ENCODE measurements at places on chromosomes 11 and 22. TPM values are rescaled to one million over a fixed set of nuclear protein-coding genes. Genes with fewer than 3 reads are reported as not detected.

MGAT3 gene
- polyA plus RNA-seq: 6.8 TPM

KCNJ1 gene
- polyA plus RNA-seq: not detected

SMIM35 gene
- not detected for polyA plus RNA-seq

FGF19 gene
- polyA plus RNA-seq: not detected

TTLL1 gene
- polyA plus RNA-seq: 3.9 TPM

NRIP3 gene
- polyA plus RNA-seq: 0.25 TPM

CCDC87 gene
- polyA plus RNA-seq: 0.08 TPM

ALKBH3 gene
- polyA plus RNA-seq: 40.0 TPM

TCP11L1 gene
- polyA plus RNA-seq: 10.6 TPM

DBX1 gene
- not detected for polyA plus RNA-seq

KCTD17 gene
- polyA plus RNA-seq: 15.3 TPM

- no peaks in the 10 kb centered on the region for H3K36me3 ChIP-seq
- H3K27ac ChIP-seq: peak overlapping the region; percentile 100
- no peak for DNase-seq
- H3K27me3 ChIP-seq: no peaks in the 10 kb centered on the region
- H3K4me1 ChIP-seq: peaks cover 2% of the 10 kb centered on the region
Measured at GRCh38 chr11:5625281-5625680, 480 bp downstream of the TRIM34 start.

DNA sequence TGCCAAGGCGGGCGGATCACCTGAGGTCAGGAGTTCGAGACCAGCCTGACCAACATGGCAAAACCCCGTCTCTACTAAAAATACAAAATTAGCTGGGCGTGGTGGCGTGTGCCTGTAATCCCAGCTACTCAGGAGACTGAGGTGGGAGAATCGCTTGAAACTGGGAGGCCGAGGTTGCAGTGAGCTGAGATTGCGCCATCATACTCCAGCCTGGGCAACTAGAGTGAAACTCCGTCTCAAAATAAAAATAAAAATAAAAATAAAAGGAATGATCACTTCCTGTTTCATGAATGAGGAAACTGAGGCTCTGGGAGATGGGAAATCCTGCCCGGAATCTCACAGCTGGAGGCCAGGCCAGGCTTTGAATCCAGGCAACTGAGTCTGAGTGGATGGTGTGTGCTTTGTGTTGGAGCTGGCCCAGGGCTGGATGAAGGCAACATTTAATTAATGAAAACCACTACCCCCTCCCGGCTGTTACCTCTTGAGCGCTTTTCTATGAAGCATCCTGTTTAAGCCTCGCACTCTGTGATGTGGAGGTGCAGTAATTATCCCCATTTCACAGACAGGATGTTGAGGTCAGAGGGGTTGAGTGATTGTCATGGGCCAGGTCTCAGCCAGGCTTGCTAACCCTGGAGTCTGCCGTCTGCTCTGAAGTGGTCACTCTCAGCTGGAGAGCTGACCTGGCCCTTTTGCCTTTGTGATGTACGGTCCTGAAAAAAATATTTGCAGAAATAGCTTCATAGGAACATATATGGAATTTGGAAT is 27.8 kb downstream of the LRP5 start:
- no peaks in the 10 kb centered on the region for H3K27me3 ChIP-seq
- H3K4me1 ChIP-seq: peaks cover 12% of the 10 kb centered on the region
- H3K27ac ChIP-seq: no peak overlapping the region
- H3K4me3 ChIP-seq: no peak overlapping the region

DNA sequence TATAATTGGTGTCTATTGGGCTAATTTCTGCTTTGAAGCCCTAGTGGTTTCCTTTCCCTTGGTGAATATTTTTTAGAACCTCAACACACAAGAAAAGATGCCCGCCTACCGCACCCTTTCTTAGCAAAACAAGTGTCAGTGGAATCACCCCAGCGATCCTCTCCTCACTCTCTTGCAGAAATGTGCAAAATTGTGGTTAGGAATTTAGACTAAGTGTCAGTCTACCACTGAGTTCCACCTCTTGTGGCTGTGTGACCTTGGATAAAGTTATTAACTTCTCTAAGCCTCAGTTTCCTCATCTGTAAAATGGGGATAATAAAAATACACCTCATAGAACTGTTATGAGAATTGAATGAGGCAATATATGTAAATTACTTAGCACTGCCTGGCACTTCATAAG is 5.3 kb upstream of the JAML start:
- H3K27ac ChIP-seq: no peak overlapping the region
- DNase-seq: no peak
- H3K4me1 ChIP-seq: peaks cover 26% of the 10 kb centered on the region
- H3K36me3 ChIP-seq: no peaks in the 10 kb centered on the region
- no peaks in the 10 kb centered on the region for H3K27me3 ChIP-seq

DNA sequence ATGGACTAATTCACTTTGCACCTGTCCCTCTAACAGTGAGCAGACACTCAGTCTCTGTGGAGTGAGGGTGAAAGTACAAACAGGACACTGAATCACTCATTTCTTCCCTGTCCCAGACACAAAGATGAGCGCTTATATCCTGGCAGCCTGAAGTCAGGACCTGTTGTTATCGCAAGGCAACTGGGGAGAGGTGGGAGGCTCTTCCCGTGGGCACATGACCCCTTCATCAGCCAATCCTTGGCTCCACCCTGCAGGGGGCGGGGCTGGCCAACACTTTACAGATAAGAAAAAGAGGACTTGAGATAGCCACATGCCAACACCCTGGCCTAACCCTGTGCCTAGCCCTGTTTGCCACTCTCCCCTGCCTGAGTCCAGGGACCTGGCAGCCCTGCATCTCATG is 29.5 kb upstream of the TESMIN start:
- peaks cover 7% of the 10 kb centered on the region for H3K36me3 ChIP-seq
- no peak for DNase-seq
- no peak overlapping the region for H3K27ac ChIP-seq
- H3K27me3 ChIP-seq: no peaks in the 10 kb centered on the region
- no peak overlapping the region for H3K4me3 ChIP-seq

GRCh38 chr11:4441515-4441914 is 7.6 kb upstream of the OR52K2 start:
- no peak overlapping the region for H3K4me3 ChIP-seq
- no peak for DNase-seq
- no peaks in the 10 kb centered on the region for H3K36me3 ChIP-seq
- no peak overlapping the region for H3K27ac ChIP-seq

GRCh38 chr11:129382583-129382982 is 6.9 kb downstream of the BARX2 start:
- no peak for DNase-seq
- no peak overlapping the region for H3K27ac ChIP-seq
- no peaks in the 10 kb centered on the region for H3K4me1 ChIP-seq
- peaks cover 3% of the 10 kb centered on the region for H3K27me3 ChIP-seq
- no peaks in the 10 kb centered on the region for H3K36me3 ChIP-seq

DNA sequence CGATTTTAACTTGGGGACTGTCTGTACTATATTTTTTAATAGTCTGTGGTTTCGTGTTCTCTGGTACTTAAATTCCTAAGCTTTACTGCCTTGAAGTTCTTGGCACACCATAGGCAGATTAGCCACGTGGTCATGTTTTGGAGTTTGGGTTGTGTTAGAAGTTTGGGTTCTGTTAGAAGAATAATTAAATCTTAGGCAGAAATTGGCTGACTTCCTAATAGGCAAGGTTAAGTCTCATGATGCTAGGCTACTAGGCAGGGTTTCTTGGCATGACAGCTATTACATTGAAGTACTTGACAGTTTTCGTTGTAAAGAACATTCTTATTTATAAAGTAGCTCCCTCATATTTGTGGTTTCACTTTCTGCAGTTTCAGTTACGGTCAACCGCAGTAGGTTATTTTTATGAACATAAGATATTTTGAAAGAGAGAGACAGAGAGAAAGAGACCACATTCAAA is 30.0 kb upstream of the MMP7 start:
- no peak overlapping the region for H3K4me3 ChIP-seq
- peak; percentile 84 for DNase-seq
- H3K36me3 ChIP-seq: no peaks in the 10 kb centered on the region
- no peaks in the 10 kb centered on the region for H3K27me3 ChIP-seq
- H3K27ac ChIP-seq: peak overlapping the region; percentile 86
- H3K4me1 ChIP-seq: peaks cover 56% of the 10 kb centered on the region

DNA sequence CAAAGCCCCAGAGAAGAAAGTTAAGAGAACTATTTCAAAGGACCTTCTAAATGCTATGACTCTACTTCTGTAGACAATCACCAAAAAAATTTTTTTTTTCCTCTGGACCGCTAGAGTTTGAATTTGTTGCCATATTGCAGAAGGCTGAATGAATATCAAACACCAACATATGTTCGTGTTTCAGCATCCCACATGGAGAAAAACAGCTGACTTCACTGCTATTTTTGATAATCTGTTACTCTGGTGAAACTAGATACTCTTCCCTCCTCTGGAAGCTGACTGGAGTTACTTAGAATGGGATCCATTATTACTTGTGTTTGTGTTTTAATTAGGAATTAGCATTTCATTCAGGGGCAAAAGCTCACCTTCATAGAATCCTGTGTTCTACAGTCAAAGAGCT is 447.0 kb downstream of the AASDHPPT start:
- DNase-seq: no peak
- H3K4me3 ChIP-seq: no peak overlapping the region
- H3K27me3 ChIP-seq: no peaks in the 10 kb centered on the region
- no peaks in the 10 kb centered on the region for H3K36me3 ChIP-seq
- no peak overlapping the region for H3K27ac ChIP-seq

- H3K27ac ChIP-seq: peak overlapping the region; percentile 94
- peaks cover 10% of the 10 kb centered on the region for H3K4me1 ChIP-seq
- peaks cover 6% of the 10 kb centered on the region for H3K36me3 ChIP-seq
- peak overlapping the region; percentile 97 for H3K4me3 ChIP-seq
- H3K27me3 ChIP-seq: no peaks in the 10 kb centered on the region
Measured at GRCh38 chr11:119085437-119085847, 761 bp downstream of the HMBS start.

GRCh38 chr22:28980326-28980725 is 81.3 kb downstream of the C22orf31 start:
- no peaks in the 10 kb centered on the region for H3K36me3 ChIP-seq
- no peaks in the 10 kb centered on the region for H3K27me3 ChIP-seq
- no peak overlapping the region for H3K27ac ChIP-seq

DNA sequence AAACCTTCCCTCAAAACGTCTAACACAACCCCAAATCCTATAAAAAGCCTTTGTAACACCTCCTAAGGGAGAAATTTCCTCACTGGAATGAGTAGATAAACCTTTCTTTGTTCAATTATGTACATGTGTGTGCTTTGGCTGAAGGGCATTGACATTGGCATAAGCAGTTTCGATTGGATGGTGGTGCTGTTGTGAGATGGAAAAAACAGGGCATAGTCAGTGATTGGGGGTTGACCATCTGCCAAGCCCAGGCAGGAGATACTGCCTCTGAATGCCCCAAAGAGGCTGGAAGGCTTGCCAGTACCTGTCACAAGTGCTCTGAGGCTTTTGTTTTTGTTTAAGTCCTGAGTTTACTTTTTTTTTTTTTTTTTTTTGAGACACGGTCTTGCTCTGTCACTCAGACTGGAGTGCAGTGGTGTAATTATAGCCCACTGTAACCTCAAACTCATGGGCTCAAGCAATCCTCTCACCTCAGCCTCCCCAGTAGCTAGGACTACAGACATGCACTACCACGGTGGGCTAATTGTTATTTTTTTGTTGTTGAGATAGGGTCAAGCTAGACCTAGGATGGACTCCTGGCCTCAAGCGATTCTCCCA is 1.2 kb upstream of the CCDC117 start:
- DNase-seq: no peak
- H3K27me3 ChIP-seq: no peaks in the 10 kb centered on the region
- no peak overlapping the region for H3K4me3 ChIP-seq
- no peaks in the 10 kb centered on the region for H3K36me3 ChIP-seq

DNA sequence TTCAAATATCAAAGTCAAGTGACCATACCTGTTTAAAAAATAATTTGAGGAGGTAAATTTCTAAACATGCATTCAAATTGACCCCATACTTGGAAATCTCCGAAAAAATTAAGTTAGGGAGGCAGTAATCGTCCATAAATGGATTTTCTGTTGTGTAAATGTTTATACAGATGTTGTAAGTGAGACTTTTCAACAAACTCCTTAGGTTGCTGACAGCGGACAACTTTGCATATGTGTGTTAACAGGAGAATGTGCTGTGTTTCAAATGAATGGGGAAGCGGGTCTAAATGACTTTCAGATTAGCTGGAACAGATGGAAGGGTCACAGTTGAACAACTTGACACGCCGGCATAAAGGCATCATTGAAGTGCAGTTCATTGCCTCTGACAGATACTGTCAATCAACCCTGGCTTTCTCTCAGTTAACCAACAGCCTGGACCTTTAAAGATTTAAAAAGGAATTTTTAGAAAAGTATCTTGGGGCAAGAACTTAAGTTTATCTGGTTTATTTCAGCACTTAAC is 98.2 kb upstream of the DBX1 start:
- no peak overlapping the region for H3K27ac ChIP-seq
- no peak overlapping the region for H3K4me3 ChIP-seq
- peaks cover 5% of the 10 kb centered on the region for H3K27me3 ChIP-seq
- DNase-seq: no peak
- H3K4me1 ChIP-seq: no peaks in the 10 kb centered on the region
- H3K36me3 ChIP-seq: no peaks in the 10 kb centered on the region

DNA sequence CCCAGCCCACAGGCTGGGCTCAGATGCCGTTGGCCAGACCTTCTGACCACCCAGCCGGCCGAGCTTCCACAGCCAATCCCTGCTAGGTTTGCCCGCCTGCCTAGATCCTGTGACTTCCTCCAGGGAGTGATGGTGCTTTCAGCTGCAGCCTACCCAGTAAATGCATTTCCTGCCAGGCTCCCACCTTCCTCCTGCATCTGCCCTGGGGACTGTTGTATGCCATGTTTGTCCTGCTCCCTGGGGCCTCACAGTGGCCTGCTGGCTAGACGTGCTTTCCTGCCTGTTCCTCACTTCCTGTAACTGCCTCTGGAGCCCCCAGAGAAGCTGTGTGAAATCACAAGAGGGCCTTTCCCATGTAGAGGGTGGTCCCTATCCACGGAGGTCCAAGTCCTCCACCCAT is 86.2 kb downstream of the GALNT18 start:
- H3K36me3 ChIP-seq: no peaks in the 10 kb centered on the region
- no peaks in the 10 kb centered on the region for H3K27me3 ChIP-seq
- H3K4me1 ChIP-seq: no peaks in the 10 kb centered on the region
- DNase-seq: no peak
- no peak overlapping the region for H3K4me3 ChIP-seq

DNA sequence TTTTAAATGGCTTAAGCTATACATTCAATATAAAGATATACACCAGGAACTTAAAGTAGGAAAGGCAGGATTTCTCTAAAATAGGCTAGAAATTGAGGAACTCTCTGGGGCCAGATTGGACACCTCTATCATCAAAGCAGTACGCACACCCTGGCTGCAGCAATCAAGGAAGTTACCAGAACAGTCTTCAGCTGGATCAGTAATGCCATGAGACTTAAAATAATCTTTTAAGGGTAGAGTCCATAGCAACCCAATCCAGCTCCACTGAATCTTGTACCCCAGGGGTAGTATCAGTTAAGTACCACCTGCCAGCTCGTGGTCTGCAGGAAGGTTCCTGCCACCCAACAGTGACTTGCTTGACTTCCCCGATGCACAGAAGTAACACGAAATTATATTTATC is 3.0 kb downstream of the RDX start:
- no peaks in the 10 kb centered on the region for H3K27me3 ChIP-seq
- H3K27ac ChIP-seq: peak overlapping the region; percentile 47
- H3K4me1 ChIP-seq: no peaks in the 10 kb centered on the region
- peak overlapping the region; percentile 98 for H3K4me3 ChIP-seq

All from GM12878 (cell line).